ENCODE measurements at places on chromosomes 11 and 22. TPM values are rescaled to one million over a fixed set of nuclear protein-coding genes. Genes with fewer than 3 reads are reported as not detected.

DNA sequence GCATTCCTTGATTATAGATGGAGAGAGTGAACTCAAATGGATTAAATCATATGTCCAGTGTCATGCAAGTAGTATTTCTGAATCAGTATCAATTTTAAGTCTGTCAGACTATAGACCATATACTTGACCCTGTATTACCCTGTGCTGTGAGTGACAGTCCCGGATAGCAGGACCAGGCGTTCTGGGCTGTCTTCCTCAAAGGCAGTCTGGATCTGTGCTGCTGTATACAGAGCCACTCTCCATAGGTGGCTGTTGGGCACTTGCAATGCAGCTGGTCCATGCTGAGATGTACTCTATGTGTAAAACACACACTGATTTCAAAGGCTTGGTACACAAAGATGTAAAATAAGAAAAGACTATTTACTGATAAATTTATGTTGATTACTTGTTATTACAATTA lies 294.3 kb downstream of the OPCML start:
- no peaks in the 10 kb centered on the region for H3K4me1 ChIP-seq
- no peaks in the 10 kb centered on the region for H3K27me3 ChIP-seq
- DNase-seq = no peak
- no peaks in the 10 kb centered on the region for H3K36me3 ChIP-seq
- no peak overlapping the region for H3K27ac ChIP-seq

GRCh38 chr11:117232092-117232878 lies at the start of gene RNF214:
Gene RNF214, plus strand, starts transcription at chr11:117232671. Its CDS starts 1,602 bp downstream, at chr11:117234273.
- peaks cover 36% of the 10 kb centered on the region for H3K4me1 ChIP-seq
- peak within 1 kb of the TSS; percentile 100 for H3K27ac ChIP-seq
- peak; percentile 87 for DNase-seq
- H3K27me3 ChIP-seq = no peaks in the 10 kb centered on the region

Gene GLYAT
- not detected for total RNA-seq

GRCh38 chr11:8686325-8686724 lies 3.7 kb downstream of the RPL27A start:
- H3K4me1 ChIP-seq = peaks cover 51% of the 10 kb centered on the region
- no peak for DNase-seq
- H3K4me3 ChIP-seq = no peak overlapping the region
- no peaks in the 10 kb centered on the region for H3K27me3 ChIP-seq

DNA sequence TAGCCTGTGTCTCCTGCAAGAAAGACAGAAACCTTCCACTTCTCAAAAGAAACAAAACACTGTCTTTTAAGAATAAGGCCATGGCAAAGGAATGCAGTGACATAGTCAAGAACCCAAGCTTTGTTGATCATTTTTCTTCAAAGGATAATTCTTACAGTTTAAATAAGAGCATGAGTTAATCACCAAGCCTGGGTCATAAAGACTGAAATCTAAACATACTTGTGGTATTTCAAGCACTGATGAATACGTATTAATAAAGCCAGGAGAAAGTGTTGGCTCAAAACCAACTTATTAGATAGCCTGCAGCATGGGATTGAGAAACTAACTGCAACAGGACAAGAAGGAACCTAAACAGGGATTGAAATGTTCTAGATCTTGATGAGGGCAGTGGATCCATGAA lies 143.3 kb upstream of the MTNR1B start:
- peaks cover 5% of the 10 kb centered on the region for H3K4me1 ChIP-seq
- peaks cover 8% of the 10 kb centered on the region for H3K27me3 ChIP-seq
- no peak for DNase-seq
- no peak overlapping the region for H3K4me3 ChIP-seq
- no peaks in the 10 kb centered on the region for H3K36me3 ChIP-seq

DNA sequence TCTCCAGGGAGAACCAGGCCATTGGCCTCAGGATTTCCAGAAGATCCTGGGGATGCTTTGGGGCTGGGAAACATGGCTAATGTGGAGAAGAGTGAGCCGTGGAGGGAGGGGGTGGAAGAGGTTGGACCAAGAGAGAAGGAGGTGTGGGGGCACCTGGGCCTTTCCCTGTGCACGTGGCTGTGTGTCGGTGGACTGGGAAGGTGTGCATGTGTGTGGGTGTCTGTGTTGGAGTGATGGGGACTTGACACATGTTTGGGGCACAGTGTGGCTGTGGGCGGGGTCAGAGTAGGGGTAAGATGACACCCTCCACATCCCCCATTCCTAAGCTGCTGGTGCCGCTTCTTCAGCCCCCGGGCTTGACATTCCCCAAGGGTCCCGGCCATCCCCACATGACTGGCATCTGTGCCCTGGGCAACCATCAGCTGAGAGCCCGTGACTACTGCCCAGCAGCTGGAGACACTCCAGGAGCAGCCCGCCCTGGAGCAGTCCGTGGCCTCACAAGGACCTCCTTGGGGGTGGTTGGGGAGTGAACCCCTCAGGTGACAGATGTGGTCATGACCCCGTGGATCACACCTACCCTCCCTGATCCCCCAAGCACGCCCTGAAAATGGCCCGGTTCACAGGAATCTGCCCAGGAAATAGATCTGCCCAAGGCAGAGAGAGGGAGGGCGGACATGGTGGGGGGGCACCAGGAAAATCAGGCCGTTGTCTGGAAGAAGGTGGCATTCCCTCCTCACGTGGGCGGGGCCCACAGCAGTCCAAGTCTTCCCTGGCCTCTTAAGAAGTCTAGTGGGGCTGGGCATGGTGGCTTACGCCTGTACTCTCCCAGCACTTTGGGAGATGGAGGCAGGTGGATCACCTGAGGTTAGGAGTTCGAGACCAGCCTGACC lies 34.8 kb upstream of the SOX10 start:
- no peak overlapping the region for H3K27ac ChIP-seq
- H3K36me3 ChIP-seq = no peaks in the 10 kb centered on the region
- no peak overlapping the region for H3K4me3 ChIP-seq

- H3K4me3 ChIP-seq = no peak overlapping the region
- no peak overlapping the region for H3K27ac ChIP-seq
- DNase-seq = no peak
These were observed 11.6 kb downstream of the SCGB1A1 start for GRCh38 chr11:62430425-62430824.

DNA sequence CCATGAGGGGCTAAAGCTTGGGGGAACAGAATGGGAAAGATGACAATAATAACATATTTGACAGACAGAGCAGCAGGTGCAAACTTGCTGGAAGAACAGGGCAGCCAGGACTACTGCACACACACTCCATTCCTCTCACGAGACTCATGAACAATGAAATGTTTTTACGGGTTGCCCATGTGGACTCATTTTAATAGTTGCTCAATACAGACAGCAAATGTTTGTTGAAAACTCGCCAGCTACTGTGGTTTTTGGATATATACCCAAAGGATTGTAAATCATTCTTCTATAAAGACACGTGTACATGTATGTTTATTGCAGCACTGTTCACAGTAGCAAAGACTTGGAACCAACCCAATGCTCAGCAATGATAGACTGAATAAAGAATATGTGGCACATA lies 10.3 kb downstream of the SYT13 start:
- H3K4me3 ChIP-seq = no peak overlapping the region
- H3K27ac ChIP-seq = no peak overlapping the region
- peaks cover 42% of the 10 kb centered on the region for H3K27me3 ChIP-seq
- DNase-seq = no peak

Gene SLC22A9
- total RNA-seq = not detected

GRCh38 chr11:121535129-121535796 lies 82.5 kb upstream of the SORL1-AS1 start:
- H3K27ac ChIP-seq = peak overlapping the region; percentile 13
- no peak for DNase-seq
- peaks cover 62% of the 10 kb centered on the region for H3K36me3 ChIP-seq
- H3K27me3 ChIP-seq = no peaks in the 10 kb centered on the region
- H3K4me1 ChIP-seq = peaks cover 35% of the 10 kb centered on the region

GRCh38 chr11:19536131-19536530 lies 176.5 kb upstream of the NAV2 start:
- no peak overlapping the region for H3K27ac ChIP-seq
- no peaks in the 10 kb centered on the region for H3K4me1 ChIP-seq
- H3K36me3 ChIP-seq = no peaks in the 10 kb centered on the region
- H3K4me3 ChIP-seq = no peak overlapping the region
- no peak for DNase-seq

- DNase-seq = no peak
- H3K36me3 ChIP-seq = no peaks in the 10 kb centered on the region
- H3K4me1 ChIP-seq = no peaks in the 10 kb centered on the region
- H3K27me3 ChIP-seq = peaks cover 4% of the 10 kb centered on the region
These were observed 2.7 kb downstream of the HBG1 start for GRCh38 chr11:5246772-5247471.

Gene SLC2A11
- total RNA-seq = 12.1 TPM

Gene MEI1
- total RNA-seq = 52.5 TPM

- peaks cover 32% of the 10 kb centered on the region for H3K27me3 ChIP-seq
- H3K36me3 ChIP-seq = no peaks in the 10 kb centered on the region
- no peak overlapping the region for H3K27ac ChIP-seq
- peak; percentile 81 for DNase-seq
- peaks cover 2% of the 10 kb centered on the region for H3K4me1 ChIP-seq
These were observed 58.5 kb downstream of the IGLL1 start for GRCh38 chr22:23521441-23522113.

DNA sequence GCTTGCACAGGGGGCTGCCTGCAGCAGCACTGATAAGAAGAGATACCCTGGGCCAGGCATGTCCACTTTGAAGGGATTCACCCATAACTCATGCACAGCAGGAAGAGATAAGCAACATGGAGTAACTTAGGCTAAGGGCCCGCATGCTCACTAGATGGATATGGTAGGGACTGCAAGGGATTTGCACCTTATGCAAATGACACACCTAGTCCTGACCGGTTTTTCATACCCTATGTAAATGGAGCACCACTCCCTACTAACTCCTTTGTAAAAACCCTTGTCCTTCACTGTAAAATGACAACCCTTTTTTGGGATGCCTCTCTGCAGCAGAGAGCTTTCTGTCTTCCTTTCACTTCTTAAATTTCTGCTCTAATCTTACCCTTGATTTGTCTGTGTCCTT lies 658.9 kb upstream of the CCDC179 start:
- no peak for DNase-seq
- no peak overlapping the region for H3K27ac ChIP-seq
- no peak overlapping the region for H3K4me3 ChIP-seq
- no peaks in the 10 kb centered on the region for H3K36me3 ChIP-seq

- H3K27me3 ChIP-seq = no peaks in the 10 kb centered on the region
- H3K36me3 ChIP-seq = no peaks in the 10 kb centered on the region
- DNase-seq = no peak
- H3K27ac ChIP-seq = no peak overlapping the region
These were observed 108.2 kb downstream of the PAX6 start for GRCh38 chr11:31702966-31703365.

- peaks cover 3% of the 10 kb centered on the region for H3K36me3 ChIP-seq
- H3K27ac ChIP-seq = peak overlapping the region; percentile 97
- H3K4me1 ChIP-seq = peaks cover 12% of the 10 kb centered on the region
- no peaks in the 10 kb centered on the region for H3K27me3 ChIP-seq
- no peak for DNase-seq
- H3K4me3 ChIP-seq = peak overlapping the region; percentile 88
These were observed 53.6 kb downstream of the GRAMD4 start for GRCh38 chr22:46673662-46674236.

- DNase-seq = no peak
- H3K4me3 ChIP-seq = no peak overlapping the region
- H3K4me1 ChIP-seq = no peaks in the 10 kb centered on the region
- no peaks in the 10 kb centered on the region for H3K36me3 ChIP-seq
- H3K27me3 ChIP-seq = peaks cover 11% of the 10 kb centered on the region
These were observed 26.0 kb downstream of the SLC22A6 start for GRCh38 chr11:62958547-62959421.

Gene NAP1L4
- 363 TPM for total RNA-seq

- H3K27ac ChIP-seq = peak overlapping the region; percentile 97
- H3K4me1 ChIP-seq = peaks cover 64% of the 10 kb centered on the region
- peaks cover 5% of the 10 kb centered on the region for H3K36me3 ChIP-seq
- peak overlapping the region; percentile 86 for H3K4me3 ChIP-seq
- DNase-seq = peak; percentile 60
These were observed 116.2 kb downstream of the KIAA1671 start for GRCh38 chr22:25068707-25069106.

- H3K36me3 ChIP-seq = no peaks in the 10 kb centered on the region
- peak overlapping the region; percentile 30 for H3K4me3 ChIP-seq
- H3K27ac ChIP-seq = no peak overlapping the region
These were observed 4.8 kb downstream of the BEST1 start for GRCh38 chr11:61954851-61955421.

- H3K36me3 ChIP-seq = no peaks in the 10 kb centered on the region
- H3K4me1 ChIP-seq = no peaks in the 10 kb centered on the region
- no peak overlapping the region for H3K27ac ChIP-seq
- H3K4me3 ChIP-seq = no peak overlapping the region
These were observed 63.1 kb downstream of the ARHGEF12 start for GRCh38 chr11:120399307-120399706.

GRCh38 chr11:131642756-131643531 lies 272.5 kb downstream of the NTM start:
- no peaks in the 10 kb centered on the region for H3K27me3 ChIP-seq
- no peaks in the 10 kb centered on the region for H3K4me1 ChIP-seq

Gene SCUBE1
- 0.03 TPM for total RNA-seq

Gene ZNF280A
- total RNA-seq = not detected

GRCh38 chr11:1852877-1853276 lies at the start of gene LSP1:
Gene LSP1, plus strand, starts transcription at chr11:1853084. Its CDS starts 61 bp downstream, at chr11:1853145.
- peak within 1 kb of the TSS; percentile 98 for H3K27ac ChIP-seq
- peak; percentile 82 for DNase-seq
- peaks cover 11% of the 10 kb centered on the region for H3K27me3 ChIP-seq
- H3K36me3 ChIP-seq = peaks cover 10% of the 10 kb centered on the region
- H3K4me1 ChIP-seq = peaks cover 31% of the 10 kb centered on the region
- peak within 1 kb of the TSS; percentile 97 for H3K4me3 ChIP-seq

GRCh38 chr11:79212741-79213190 lies 228.1 kb downstream of the TENM4 start:
- no peak for DNase-seq
- H3K4me3 ChIP-seq = no peak overlapping the region
- H3K27ac ChIP-seq = no peak overlapping the region
- no peaks in the 10 kb centered on the region for H3K4me1 ChIP-seq

GRCh38 chr22:49966774-49967705 lies 6.5 kb downstream of the PIM3 start:
- H3K27ac ChIP-seq = no peak overlapping the region
- H3K36me3 ChIP-seq = peaks cover 6% of the 10 kb centered on the region
- H3K4me3 ChIP-seq = no peak overlapping the region
- H3K4me1 ChIP-seq = peaks cover 16% of the 10 kb centered on the region

Gene OR5M11
- total RNA-seq = not detected

- peaks cover 48% of the 10 kb centered on the region for H3K4me1 ChIP-seq
- no peaks in the 10 kb centered on the region for H3K36me3 ChIP-seq
- H3K27ac ChIP-seq = peak overlapping the region; percentile 15
- DNase-seq = no peak
- H3K27me3 ChIP-seq = peaks cover 4% of the 10 kb centered on the region
- H3K4me3 ChIP-seq = peak overlapping the region; percentile 18
These were observed 107.7 kb upstream of the CLMP start for GRCh38 chr11:123302751-123303195.

GRCh38 chr11:8372641-8373381 lies 109.1 kb upstream of the LMO1 start:
- no peak for DNase-seq
- H3K27ac ChIP-seq = no peak overlapping the region
- no peaks in the 10 kb centered on the region for H3K27me3 ChIP-seq
- no peaks in the 10 kb centered on the region for H3K36me3 ChIP-seq
- no peaks in the 10 kb centered on the region for H3K4me1 ChIP-seq
- H3K4me3 ChIP-seq = no peak overlapping the region

- H3K27me3 ChIP-seq = peaks cover 13% of the 10 kb centered on the region
- H3K27ac ChIP-seq = no peak overlapping the region
- no peaks in the 10 kb centered on the region for H3K36me3 ChIP-seq
These were observed 28.4 kb downstream of the WEE1 start for GRCh38 chr11:9601876-9602199.

- H3K27me3 ChIP-seq = no peaks in the 10 kb centered on the region
- H3K4me3 ChIP-seq = peak overlapping the region; percentile 40
- H3K27ac ChIP-seq = no peak overlapping the region
- H3K36me3 ChIP-seq = peaks cover 15% of the 10 kb centered on the region
- DNase-seq = no peak
These were observed 96.1 kb downstream of the FDX1 start for GRCh38 chr11:110525883-110526282.
